Hematopoietic multipotent progenitor cell treated with erythropoietin and hydrocortisone succinate and interleukin-3 and kit ligand, for 4 days (in vitro differentiated cells): ENCODE measurements at places on chromosomes 12 and 14.
A peak's percentile ranks its signal among the peaks of the same experiment; 100 is the strongest.

DNA sequence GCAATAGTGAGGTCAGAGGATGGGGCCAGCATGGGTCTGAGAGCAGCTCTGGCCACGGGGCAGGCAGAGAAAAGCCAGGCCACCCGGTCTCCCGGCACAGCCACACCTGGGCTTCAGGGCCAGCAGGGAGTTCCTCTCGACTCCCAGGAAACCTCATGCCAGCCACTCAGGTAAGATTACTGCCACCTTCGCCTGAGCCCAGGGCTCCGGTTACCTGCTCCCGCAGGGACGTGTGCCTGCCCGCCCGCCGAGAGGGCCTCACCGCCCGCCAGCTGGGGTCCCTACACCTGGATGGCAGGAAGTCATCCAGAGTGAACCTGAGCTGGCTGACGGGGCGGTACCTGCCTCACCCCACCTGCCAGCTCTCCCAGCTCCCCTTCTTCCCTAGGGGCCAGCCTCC lies 7.3 kb downstream of the JAG2 start:
- no peak for DNase-seq

DNA sequence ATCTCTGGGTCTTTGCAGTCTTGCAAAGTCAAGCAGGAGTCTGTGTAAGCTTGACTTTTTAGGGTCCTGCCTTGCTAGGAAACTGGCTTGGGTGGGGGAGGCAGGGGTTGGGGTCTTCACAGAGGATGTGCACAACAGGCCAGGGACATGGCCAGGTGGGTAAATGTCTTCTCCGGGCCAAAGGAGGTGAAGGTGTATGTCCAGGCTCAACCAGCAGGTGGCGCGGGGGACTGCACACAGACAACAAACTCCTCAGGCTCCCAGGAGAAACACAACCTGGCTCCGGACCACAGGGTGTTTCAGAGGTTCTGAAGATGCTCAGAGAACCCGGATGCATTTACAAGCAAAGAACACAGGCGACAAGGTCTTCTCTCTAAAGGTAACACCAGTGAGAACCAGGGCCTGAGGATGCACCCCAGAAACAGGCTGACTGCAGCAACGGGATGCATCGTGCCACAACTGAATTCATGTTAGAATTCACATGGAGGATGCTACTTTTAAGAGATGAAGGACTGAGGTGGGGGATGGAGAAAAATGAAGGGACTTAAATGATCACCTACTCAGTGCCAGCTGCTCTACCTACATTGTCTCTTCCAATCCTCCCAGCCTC lies 56.0 kb downstream of the PLEKHG3 start:
- DNase-seq: peak; percentile 74

- DNase-seq: peak; percentile 37
Observed at GRCh38 chr12:107859367-107859766, 84.9 kb downstream of the ASCL4 start.

GRCh38 chr14:26773906-26774593 lies 176.2 kb upstream of the NOVA1 start:
- DNase-seq: no peak

- no peak for DNase-seq
Observed at GRCh38 chr12:115355301-115355700, 671.3 kb upstream of the TBX3 start.

DNA sequence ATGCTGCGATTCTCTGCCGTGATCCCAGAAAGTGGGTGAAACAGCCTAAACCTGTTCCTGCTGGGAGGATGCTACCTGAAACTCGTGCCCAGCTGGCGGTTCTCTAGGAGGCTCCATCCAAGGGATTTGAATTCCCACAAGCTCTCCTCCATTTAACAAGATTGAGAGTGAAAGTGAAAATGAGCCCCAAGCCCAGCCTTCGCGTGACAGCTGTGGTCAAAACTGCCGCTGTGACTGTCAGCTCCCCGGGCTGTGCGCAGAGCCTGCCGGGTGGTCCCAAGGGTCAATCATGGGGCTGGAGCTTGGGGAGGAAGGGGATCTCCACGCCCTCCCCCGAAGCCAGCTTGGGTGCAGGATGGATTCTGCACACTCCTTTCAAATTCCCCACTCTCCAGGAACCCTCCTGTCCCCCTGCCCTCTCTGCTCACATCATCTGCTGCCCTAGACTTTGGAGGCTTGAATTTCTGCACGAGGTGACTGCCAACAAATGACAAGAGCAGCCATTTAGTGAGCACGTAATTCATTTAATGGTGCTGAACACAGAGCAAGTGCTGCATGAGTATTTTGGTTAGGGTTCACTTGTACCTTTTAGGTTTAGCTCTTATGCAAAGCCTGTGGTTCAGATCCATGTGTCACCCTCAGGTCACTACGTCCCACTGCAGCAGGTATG lies 5.3 kb downstream of the ASB2 start:
- DNase-seq: peak; percentile 54

DNA sequence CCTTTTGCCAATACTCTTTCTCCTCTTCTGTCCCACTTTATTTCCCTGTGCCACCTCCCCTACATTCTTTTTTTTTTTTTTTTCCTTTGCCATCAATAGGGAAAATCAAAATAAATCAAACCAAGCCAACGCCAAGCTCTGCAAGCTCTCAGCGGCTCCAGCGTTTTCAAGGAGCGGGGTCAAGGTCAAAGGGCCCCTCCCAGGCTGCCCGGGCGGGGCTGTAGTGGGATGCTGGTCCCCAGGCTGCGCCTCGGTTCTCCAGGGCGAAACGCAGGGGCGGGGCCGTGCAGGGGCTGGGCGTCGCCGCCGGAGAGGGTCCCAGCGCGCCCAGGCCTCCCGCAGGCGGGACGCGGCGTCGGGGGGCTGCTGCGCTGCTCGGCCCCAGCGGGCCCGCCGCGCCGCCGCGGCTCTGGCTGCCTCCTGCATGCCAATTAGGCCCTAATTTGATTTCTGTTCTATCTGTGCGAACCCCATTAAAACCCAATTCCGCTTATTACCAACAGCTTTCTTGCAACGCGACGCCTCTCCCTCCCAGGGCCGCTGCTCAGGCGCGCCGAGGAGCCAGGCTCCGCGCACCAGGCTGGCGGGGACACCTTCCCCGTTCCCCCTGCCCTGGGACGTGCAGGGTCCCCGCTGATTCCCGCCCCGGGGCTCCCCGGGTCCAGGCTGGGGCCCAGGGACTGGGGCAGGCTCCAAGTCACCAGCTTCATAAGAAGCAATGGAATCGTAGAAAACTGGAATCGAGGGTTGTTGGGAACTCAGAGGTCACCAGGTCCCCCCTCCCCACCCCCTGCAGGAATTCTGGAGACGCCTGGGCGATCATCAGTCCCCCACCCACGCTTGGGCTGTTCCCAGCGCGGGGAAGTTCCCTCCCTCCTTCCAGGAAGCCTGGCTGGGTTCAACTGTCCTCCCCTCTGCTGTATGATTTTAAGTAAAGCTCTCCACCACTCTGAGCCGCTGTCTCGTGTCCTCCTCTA lies 50.7 kb upstream of the MAP1LC3B2 start:
- peak; percentile 49 for DNase-seq

DNA sequence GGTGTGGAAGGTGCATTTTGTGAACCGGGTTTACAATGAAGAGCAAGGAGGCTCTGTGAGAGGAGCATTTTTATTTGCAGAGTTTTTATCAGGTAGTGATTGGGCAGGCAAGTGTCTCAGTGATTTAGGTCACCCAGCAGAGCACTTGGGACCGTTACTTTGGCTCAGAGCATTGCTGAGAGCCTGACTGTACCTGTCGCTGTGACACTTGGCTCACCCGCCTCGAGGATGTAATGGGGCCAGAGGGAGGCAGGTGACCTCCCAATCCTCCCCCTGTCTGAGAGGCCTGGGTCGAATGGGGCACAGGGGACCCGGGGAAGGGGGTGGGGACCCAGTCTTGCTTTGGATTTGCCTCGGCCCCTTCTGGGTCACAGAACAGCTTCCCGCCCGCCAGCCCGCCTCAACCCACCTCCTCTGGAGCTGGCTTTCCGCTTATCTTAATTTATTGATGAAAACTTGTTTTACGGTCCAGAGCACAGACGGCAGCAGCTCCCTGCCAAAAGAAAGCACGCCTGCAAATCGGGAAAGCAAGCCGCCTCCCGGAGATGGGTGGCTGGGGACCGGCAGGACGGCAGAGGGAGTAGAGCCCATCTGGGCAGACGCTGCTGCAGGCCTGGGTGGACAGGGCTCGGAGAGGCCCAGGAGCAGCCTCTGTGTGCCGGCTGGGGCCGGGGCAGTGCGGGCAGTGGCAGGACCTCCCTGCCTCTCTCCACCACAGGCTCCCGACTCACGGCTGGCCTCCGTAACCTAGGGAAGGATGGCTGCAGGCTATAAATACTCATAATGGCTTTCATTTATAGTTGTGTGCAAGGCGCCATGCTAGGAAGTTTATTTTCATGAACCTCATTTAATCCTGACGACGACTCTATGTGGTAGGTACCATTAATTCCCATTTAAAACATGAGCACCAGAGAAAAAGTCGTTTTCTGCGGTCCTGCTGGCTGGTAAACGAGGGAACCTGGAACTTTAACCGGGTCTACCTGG lies 187.1 kb downstream of the TSPAN9 start:
- DNase-seq: no peak

- DNase-seq: no peak
Observed at GRCh38 chr12:81683881-81684280, 75.3 kb downstream of the PPFIA2 start.

- no peak for DNase-seq
Observed at GRCh38 chr14:26941521-26941920, 343.7 kb upstream of the NOVA1 start.

- DNase-seq: no peak
Observed at GRCh38 chr14:103909531-103910261, 18.6 kb upstream of the TDRD9 start.

DNA sequence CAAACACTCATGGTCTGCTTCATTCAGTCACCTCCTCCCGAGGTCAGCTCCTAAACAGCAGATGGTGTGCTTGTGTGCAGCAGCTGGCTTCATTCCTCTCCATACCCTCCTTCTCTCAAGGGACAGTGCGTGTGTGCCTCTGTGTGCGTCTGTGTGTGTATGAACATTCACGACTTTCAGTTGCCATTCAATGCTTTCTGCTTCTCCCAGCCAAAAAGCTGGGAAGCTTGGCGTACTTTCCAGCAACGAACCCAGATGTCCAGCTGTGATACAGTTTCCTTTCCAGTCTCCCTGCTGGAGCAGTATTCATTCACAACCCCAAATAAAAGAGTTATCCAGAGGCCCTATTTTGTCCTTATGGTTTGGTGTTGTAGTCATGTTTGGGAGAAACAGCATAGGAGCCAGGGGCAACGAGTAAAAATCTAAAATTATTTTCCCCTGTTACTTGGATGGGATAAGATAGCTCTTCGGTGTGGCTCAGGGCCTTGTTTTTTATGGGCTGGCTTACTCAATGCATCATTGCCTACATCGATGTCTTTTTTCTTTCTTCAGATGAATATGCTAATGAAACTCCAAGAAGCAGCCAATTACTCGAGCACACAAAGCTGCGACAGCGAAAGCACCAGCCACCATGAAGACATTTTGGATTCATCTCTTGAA lies 379.3 kb downstream of the NAV3 start:
- DNase-seq: no peak

DNA sequence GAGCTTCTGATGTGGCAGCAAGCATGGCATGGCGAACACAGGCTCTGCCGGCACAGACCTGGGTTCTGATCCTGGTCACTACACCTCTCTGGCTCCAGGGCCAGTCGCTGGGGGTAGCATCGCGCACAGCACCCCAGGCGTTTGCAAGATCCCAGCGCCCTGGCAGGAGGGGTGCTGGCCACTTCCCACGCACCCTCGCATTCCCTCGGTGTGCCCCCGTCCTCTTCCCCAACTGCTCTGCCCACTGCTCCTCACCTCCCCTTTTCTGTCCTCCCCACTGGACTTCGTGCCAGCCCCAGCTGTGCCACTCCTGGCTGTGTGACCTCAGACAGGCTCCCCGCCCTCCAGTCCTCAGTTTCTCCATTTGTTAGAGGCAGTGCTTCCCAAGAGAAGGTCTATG lies 2.8 kb downstream of the CDK2AP1 start:
- no peak for DNase-seq

- peak; percentile 60 for DNase-seq
Observed at GRCh38 chr12:53495903-53496751, 3.1 kb downstream of the MAP3K12 start.

- no peak for DNase-seq
Observed at GRCh38 chr12:4056910-4057845, 184.0 kb upstream of the PARP11 start.

DNA sequence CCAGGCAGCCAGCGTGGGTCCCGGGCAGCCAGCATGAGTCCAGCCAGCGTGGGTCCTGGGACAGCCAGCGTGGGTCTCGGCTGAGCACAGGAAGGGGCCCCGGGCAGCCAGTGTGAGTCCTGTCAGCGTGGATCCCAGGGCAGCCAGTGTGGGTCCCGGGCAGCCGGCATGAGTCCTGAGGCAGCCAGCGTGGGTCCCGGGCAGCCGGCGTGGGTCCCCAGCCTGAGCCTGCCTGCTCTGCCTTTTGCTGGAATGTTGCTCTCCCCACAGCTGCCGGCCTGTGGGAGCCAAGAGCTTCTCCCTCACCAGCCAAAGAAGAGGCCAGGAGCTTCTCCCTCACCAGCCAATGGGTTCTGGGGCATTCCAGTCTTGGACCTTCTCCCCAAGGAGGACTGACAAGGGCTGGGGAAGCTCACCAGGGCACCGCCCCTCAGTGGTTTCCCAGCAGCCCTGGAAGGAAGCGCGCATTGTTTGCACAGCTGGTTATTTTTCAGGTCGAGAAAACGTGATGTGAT lies 15.0 kb upstream of the RFLNA start:
- DNase-seq: no peak

- no peak for DNase-seq
Observed at GRCh38 chr14:76446921-76447320, 71.0 kb downstream of the ESRRB start.

DNA sequence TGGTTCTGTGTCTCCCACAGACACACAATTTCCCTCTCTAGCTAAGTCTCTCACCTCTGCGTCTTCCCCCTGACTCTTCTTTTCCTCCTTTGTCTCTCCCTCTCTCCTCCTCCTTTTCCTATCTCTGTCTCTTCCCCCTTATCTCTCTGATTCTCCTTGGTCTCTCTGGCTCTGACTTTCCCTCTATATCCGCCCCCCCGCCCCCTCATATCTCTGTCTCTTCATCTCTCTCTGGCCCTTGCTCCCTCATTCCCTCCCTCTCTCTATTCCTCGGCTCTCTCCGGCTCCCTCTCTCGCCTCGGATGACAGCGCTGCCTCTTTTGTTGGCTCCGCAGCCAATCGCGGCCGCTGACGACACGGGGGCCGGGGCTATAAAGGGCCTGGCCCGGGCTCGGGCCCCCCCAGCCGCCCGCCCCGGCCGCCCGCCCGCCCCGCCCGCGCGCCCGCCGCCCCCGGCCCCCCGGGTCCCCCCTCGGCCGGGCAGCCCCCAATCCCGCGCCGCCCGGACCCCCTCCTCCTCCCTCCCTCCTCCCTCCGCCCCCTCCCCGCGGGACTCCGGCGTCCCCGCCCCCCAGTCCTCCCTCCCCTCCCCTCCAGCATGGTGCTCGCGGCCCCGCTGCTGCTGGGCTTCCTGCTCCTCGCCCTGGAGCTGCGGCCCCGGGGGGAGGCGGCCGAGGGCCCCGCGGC lies at the start of gene GDF11:
GDF11 (plus strand) TSS at position 404 of the 687 bp plus-strand sequence; CDS start at position 599, 195 bp downstream.
- peak; percentile 93 for DNase-seq

GRCh38 chr12:100789146-100789545 lies 5.4 kb upstream of the ANO4 start:
- no peak for DNase-seq

- no peak for DNase-seq
Observed at GRCh38 chr14:22497144-22497423, 91.9 kb downstream of the DAD1 start.

GRCh38 chr14:99288948-99289347 lies 17.0 kb upstream of the BCL11B start:
- DNase-seq: no peak
